ENCODE measurements at places on chromosomes 13 and 19.

DNA sequence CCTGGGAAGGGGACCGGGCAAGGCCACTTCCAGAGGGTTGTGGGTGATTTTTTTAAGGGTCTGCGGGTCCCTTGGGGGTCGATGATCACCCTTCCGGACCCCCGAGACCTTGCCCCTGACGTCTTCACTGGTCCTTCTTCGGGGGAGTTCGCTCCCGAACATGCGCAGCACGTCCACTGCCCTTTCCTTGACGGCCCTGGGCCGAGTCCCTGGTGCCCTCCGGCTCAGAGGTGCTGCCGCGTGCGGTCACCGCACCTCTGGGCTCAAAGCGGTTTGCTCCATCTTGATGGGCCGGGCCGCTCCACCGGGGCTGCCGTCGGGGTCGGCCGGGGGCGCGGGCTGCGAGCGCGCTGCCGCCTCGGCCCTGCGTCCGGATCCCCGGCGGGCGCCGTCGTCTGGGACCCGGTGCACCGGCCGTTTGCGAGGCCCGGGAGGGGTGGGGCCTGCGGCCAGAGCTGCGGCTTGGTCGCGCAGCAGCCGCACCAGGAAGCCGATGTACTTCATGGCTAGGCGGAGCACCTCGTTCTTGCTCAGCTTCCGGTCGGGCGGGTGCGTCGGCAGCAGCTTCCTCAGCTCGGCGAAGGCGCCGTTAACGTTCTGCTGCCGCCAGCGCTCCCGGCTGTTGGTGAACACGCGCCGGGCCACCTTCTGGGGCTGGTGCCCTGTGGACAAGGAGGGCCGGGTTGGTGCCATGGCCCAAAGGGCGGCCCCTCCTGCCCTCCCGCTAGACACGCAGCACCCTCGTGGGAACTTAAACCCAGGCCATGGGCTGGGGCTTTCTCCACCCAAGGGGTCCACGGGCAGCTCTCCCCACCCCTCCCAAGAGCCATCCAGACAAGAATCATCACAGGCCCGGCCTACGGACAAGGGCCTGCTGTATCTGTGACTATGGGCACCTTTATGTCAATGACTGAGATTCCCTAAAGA, 3.3 kb downstream of the LYL1 start:
- no peak for DNase-seq

GRCh38 chr19:18085702-18086457, 854 bp downstream of the IL12RB1 start:
- DNase-seq = no peak

DNA sequence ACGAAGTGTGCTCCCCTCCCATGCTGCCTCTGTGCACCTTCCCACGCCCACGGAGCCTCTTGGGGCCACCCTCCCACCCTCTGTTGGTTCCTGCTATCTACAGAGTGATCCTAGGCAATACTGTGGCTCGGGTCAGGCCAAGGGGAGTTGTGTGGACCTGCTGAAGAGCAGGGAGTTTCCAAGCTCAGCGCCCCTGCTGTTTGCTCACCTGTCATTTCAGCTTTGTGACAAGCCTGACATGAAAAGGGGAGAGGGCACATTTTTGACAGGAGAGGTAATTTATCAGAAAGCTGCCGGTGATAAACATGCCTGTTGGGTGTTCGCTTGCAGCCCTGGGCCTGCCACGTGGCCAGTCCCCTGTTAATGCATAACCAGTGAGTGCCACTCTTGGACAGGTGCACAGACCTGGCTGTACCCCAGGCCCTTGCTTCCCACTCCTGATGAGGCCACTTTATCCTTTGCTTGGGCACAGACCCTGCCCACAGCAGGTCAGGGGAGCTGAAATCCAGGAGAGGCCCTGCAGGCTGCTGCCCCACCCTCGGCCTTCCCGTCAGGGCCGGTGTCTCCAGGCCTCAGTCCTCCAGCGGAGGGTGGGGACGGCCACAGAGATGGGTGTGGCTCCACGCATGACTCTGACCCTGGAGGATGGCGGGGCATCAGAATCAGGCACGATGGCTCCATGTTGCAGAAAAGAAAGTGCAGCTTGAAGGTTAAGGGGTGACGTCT, 201.5 kb upstream of the GPR12 start:
- DNase-seq = no peak

DNA sequence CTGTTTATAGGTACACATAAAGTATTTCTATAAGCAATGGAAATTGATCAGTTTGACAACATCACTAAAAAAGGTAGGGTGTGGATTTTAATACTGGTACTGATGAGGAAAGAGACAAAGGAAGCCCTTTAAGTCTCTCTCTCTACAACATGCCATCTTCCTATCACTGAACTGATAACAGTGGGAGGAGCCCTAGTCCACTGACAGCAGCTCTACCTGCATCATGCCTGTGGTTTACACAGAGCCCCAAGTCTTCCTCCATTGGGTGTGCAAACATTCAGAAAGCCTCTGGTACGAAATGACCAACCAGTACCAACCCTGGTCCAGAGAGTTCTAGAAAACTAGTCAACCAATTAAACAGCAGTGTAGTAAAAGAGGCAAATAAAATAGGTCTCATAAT, 53.4 kb downstream of the KLF12 start:
- DNase-seq = no peak

- no peak for DNase-seq
These were observed 1582.1 kb upstream of the SLC10A2 start for GRCh38 chr13:104648291-104648690.

DNA sequence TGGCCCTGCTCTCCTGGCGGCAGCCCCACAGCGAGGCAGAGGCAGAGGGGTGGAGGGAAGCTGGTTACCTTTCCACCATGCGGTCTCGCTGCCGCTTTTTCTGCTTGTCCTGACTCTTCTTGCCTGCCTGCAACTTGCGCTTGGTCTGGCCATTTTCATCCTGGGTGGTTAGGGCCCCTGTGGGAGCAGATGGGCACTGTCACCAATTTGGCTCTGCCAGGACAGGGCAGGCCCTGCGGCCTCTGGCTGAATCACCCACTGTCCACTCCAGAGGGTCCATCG, 19.6 kb upstream of the AKAP8 start:
- no peak for DNase-seq

DNA sequence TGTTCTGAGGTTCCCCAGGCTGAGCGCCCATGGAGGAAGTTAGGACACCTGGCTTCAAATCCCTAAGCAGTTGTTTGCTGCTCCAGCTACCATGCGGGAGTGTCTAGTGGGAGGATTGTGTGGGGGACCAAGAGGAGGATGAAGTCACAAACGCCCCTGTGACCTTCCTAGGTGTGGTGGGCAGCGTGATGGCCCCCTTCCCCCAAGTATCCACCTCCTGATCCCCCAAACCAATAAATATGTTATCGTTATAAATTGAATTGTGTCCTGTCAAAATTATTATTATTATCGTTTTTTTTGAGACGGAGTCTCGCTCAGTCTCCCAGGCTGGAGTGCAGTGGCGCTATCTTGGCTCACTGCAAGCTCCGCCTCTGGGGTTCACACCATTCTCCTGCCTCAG, at the start of gene SLC25A41:
TSS of gene SLC25A41 (minus strand) at position 101 of the 400 bp plus-strand sequence. CDS start at position 31, 70 bp downstream.
- DNase-seq = no peak

DNA sequence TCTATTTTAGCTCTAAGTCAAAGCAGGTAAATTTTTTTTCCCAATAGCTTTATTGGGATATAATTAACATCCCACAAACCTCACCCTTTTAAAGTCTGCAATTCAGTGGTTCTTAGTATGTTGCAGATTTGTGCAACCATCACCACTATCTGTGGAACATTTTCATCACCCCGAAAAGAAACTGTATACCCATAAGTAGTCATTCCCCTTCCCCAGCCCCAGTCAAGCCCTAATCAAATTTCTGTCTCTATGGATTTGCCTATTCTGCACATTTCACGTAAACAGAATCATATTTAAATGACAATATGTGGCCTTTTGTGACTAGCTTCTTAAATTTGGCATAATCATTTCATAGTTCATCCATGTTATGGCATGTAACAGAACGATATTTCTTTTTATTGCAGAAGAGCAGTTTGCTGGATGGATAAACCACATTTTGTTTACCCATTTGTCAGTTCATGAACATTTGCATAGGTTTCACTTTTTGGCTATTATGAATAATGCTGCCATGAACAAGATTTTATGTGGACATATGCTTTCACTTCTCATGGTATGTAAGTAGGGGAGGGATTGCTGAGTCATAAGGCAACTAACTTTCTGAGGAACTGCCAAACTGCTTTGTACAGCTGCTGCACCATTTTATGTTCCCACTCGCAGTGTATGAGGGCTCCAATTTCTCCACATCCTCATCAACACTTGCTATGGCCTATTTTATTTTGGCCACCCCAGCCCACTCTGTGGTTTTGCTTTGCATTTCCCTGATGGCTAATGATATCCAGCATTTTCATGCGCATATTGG, 10.9 kb downstream of the SLC46A3 start:
- DNase-seq = no peak

DNA sequence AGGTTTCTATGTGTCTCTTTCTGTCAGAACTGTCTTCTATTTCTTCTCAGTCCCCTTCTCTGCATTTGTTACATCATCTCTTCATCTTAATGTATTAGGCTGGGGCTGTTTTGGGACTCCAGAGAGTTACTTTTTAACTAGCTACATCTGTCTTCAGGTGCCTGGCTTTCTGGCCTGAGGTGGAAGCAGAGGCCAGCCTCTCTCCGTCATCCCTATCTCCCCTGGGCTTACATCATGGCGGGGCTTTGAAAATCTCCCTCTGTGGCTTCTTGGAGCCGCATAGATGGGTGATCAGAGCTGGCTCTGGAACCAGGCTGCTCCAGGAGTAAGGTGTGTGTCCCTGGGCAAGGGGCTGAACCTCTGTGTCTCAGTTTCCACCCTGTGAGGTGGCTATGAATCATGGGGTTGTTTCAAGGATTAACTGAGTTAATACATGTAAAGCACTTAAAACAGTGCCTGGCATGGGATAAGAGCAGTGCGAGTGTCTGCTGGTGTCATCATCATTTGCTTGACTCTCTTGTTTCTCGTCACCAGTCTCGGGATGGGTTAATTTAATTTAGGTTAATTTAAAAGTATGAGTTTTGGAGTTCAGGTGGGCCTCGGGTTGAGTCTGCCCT, 2.0 kb downstream of the EPN1 start:
- DNase-seq = no peak

- no peak for DNase-seq
These were observed 29.2 kb downstream of the PIAS4 start for GRCh38 chr19:4036576-4037300.

DNA sequence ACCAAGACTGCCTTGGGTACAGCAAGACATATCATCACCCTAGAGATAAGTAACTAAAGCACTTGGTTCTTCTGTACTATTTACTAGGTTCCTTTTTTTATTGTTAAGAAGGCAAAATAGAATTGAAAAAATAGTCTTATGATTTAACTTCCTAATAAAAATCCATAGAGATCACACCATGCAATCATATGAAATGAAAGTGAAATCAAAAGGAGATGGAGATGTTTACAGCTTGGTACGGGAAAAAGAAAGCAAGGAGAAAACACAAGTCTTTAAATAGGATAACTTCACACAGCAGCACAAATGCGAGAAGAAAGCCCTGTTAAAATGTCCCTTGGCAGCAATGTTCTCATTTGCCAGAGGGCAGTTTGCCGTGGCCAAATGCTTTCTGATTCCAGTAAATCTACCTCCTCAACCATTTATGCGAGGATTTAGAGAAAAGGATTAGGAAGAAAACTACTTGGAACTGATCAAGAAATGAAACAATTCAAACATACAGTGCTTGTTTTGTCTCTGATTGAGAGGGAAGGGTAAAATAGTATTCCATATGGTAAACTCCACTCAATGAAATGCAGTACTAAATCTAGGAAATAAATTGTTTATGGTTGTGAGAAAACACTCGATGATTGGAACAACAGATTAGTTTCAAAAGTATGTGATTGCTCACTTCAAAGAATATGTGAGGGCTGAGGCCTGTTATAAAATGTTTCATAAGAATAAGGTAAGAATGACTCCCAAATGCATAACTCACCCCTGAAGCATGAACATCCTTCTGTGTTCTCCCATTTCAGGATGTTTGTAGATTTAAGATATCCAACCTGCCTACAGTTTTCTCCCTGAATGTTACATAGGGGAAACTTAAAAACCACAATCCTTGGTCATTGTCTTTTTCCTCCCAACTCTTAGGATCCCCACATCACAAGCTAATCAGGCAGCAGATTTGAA, 487.8 kb downstream of the DACH1 start:
- DNase-seq = peak; percentile 43

GRCh38 chr19:50658441-50659317, 9.4 kb downstream of the C19orf81 start:
- DNase-seq = no peak

- no peak for DNase-seq
These were observed 17.5 kb downstream of the PEPD start for GRCh38 chr19:33504058-33504444.

GRCh38 chr19:38900743-38901190, 998 bp downstream of the NFKBIB start:
- no peak for DNase-seq

DNA sequence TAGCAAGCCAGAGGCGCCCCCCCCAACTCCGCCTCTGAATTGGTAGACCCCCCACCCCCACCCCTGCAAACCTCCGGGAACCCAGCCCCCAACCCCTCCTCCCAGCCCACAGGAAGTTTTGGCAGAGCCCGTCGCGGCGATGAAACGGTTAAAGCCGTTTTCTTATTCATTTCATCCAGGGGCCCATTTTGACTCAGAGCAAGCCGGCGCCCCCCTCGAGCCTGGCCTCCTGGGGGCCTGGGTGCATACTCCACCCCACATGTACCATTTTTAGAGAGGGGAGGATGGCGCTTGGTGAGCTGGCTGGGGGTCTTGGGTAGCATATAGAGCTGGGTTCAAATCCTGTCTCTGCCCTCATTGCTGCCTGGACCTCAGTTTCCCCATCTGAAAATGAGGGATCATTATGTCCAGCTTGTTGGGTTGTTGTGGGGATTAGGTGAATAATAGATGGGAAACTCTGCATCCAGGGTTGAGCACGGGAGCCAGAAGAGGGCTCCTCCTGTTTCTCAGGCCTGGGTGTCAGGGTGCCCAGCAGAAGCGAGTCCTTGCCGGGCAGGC, 7.9 kb upstream of the JUNB start:
- DNase-seq = no peak

DNA sequence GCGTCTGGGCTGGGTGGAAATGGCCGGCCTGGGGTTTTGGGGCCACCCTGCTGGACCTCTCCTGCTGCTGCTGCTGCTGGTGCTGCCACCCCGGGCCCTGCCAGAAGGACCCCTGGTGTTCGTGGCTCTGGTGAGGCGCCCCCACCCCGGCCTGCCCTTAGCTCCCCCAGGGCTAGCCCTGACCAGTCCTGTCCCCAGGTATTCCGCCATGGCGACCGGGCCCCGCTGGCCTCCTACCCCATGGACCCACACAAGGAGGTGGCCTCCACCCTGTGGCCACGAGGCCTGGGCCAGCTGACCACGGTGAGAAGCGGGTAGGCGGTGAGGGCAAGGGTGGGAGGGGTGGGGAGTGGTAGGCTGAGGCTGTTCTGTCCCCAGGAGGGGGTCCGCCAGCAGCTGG, at the start of gene ACP4:
TSS of gene ACP4 (plus strand) at position 20 of the 400 bp plus-strand sequence. CDS start at position 20, 0 bp downstream.
- DNase-seq = no peak

DNA sequence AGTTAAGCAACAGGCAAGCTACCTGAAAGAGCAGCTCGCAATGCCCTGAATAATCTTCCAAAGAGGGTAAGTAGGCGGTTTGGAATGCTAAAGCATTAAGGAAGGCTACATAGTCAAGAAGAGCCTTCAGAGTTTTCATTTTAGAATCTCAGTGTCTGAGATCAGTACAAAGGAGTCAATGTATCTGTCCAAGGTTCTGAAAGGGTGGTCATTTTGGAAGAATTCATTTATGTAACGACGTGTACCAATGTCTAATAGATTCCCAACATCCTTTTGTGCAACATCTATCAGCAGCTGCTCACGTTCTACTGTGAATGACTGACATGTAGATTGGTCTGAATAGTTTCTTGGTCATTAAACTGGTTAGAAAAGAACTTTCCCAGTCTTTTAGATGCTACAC, 15.2 kb downstream of the ZNF665 start:
- no peak for DNase-seq
